Central memory CD8-positive, alpha-beta T cell (primary cell): ENCODE measurements at places on chromosomes 13 and 19.

GRCh38 chr19:33386361-33386858 is 12.9 kb downstream of the CEBPG start:
- no peak for DNase-seq

- no peak for DNase-seq
Observed at GRCh38 chr13:111027458-111028439, 87.4 kb upstream of the ARHGEF7 start.

DNA sequence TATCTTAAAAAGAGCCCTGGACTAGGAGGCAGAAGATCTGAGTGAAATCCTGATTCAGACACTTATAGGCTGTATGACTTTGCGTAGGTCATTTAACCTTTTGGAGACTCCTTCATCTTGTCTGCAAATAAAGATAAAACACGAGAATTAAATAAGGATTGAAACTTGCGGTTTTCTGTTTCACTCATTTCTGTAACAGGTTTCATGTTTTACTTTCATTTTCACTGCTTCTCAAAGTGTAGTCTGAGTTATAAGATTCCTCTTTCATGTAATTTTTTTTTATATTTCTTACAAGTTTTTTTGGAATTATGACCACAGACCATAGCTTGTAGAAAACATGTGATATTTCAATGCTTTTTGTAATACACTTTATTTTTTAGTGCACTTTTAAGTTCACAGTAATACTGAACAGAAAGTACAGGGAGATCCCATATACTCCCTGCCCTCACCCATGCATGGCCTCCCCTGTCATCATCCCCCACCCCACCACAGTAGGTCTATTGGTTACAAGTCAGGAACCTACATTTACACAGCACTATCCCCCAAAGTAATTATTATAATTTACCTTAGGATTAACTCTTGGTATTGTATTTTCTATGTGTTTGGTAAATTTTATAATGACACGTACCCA is 174.6 kb downstream of the ITGBL1 start:
- DNase-seq: no peak

DNA sequence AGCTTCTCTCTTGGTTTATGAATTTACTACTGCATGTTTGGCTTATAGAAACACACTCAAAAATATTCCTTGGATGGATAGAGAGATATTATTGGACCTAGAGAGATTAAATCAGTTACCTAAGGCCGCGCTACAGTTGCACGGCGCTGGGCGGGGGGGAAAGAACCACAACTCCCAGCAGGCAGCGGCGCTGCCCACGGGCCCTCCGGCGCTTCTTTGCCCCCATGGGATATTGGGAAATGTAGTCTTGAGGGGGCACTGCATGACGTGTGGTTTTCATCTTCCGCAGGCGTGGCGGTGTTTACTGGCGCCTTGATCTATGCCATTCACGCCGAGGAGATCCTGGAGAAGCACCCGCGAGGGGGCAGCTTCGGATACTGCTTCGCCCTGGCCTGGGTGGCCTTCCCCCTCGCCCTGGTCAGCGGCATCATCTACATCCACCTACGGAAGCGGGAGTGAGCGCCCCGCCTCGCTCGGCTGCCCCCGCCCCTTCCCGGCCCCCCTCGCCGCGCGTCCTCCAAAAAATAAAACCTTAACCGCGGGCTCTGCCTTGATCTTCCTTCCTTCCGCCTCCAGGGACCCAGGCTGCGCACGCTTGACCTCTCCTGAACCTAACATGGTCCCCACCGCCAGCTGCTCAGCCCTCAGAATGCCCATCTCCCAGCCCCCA is 4.8 kb downstream of the EMP3 start:
- peak; percentile 66 for DNase-seq

DNA sequence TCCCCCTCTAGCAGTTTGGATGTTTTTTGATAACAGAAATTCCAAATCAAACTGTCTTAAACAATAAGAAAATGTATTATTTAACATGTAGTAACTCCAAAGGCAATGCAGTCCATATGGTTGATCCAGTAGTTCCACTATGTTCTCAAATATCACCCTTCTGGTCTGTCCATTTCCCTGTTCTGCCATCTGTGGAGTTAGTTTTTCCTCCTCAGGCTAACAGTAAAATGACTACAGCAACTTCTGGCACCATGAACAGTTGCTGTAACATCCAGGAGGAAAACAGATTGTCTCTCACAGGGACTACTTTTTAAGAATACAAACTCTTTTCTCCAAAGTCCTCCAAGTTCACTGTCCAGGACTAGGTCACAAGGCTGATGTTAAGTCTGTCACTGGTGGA is 455.4 kb downstream of the FGF14 start:
- no peak for DNase-seq

GRCh38 chr19:39385629-39386411 is 5.1 kb downstream of the PAF1 start:
- no peak for DNase-seq

DNA sequence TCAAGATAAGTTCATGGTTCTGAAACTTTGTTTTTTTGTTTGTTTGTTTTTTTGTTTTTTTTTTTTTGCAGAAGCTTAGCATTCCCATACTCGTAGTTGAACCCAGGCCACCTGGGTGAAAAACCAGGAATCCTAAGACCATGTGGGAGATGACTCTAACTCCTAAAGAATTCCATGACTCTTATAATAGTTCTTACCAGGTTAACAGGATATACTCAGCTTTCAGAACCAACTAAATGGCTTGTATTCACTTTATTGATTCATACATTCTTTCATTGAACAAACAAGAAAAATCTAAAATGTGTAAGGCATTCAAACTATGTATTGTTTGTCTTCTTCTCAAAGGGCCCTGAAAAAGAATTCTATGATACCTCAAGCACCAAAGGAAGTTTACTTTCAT is 40.5 kb upstream of the KLF5 start:
- DNase-seq: no peak

GRCh38 chr13:114079601-114080536 is 52.6 kb downstream of the RASA3 start:
- no peak for DNase-seq

DNA sequence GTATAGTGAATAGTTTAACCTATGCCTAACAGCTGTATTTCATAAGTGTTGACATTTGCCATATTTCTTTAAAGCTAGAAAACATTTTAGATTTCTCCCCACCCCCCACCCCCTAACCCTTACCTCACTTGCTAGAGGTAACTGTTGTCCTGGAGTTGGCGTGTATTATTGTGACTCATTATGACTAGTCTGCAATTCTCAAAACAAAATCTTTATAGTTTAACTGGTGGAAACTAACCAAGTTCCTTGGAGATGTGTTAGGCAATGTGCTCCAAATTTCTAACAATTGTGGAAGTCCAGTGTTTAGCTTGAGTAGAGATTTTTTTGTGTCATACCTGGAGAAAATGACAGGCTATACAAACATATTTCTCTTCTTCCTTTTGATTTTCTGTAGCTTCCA is 38.0 kb downstream of the KCTD4 start:
- DNase-seq: no peak

GRCh38 chr13:31801088-31801487 is 61.8 kb downstream of the RXFP2 start:
- no peak for DNase-seq

DNA sequence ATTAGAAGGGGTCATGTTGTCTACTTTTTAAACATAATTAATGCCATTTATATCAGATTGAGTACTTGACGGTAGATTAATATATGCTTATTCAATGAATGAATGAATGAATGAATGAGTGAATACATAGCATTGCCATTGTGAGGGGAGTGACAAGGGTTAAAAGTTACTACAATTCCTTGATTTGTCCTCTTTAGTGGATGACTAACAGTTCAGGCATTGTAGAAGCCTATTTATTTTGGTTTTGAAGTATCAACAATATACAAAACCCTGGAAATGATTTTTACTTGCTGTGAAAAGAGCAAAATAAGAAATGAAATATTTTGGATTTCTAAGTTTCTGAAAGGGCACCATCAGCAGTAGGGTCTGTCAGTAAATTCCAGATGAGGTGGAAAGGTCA is 122.7 kb downstream of the CYSLTR2 start:
- DNase-seq: no peak

DNA sequence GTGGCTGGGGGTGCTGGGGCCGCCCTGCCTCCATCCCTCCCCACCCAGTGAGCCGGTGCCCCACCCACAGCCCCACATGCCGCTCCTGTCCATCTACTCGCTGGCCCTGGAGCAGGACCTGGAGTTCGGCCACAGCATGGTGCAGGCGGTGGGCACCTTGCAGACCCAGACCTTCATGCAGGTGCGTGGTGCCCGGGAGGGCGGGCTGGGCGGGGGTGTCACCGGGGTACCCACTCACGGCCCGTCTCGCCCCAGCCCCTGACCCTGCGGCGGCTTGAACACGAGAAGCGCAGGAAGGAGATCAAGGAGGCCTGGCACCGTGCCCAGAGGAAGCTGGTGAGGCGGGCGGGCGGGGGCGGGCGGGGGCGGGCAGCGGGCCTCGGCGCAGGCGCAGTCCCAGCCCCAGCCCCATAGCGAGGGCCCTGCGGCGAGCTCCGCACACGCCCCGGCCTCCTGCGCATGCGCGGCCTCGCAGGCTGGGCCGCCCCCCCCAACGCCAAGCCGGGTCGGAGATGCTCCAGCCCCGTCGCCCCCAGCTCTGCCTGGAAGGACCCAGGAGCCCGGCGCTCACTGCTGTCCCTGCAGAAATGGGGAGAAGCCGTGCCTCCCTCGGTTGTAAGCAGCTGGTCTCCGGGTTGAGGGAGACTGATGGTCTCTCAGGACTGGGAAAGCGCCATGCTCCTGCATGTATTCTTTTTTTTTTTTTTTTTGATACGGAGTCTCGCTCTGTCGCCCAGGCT is 7.7 kb downstream of the ARHGAP45 start:
- peak; percentile 86 for DNase-seq

GRCh38 chr13:64255988-64256387 is 2840.3 kb upstream of the PCDH20 start:
- DNase-seq: no peak
